Stimulated activated naive B cell treated with anti-CD40 and anti-IgM and Interleukin-4, amounts not matched to agents 10 μg/mL and 1 μg/mL and 100 μg/mL, for 72 hours (primary cell): ENCODE measurements at places on chromosomes 3 and 15.

GRCh38 chr15:56425976-56426375 lies 39.0 kb downstream of the MNS1 start:
- no peak for DNase-seq

GRCh38 chr3:50303013-50303815 lies at the start of gene HYAL1:
TSS of gene HYAL1 (minus strand) at chr3:50303574. CDS start at chr3:50302956, 618 bp downstream.
- DNase-seq, result no peak

- no peak for DNase-seq
Observed at GRCh38 chr15:64267331-64267973, 88.5 kb downstream of the CSNK1G1 start.

GRCh38 chr3:12454816-12455121 lies 29.5 kb upstream of the TSEN2 start:
- DNase-seq, result no peak

- DNase-seq, result no peak
Observed at GRCh38 chr3:74661672-74662071, 47.2 kb upstream of the CNTN3 start.

DNA sequence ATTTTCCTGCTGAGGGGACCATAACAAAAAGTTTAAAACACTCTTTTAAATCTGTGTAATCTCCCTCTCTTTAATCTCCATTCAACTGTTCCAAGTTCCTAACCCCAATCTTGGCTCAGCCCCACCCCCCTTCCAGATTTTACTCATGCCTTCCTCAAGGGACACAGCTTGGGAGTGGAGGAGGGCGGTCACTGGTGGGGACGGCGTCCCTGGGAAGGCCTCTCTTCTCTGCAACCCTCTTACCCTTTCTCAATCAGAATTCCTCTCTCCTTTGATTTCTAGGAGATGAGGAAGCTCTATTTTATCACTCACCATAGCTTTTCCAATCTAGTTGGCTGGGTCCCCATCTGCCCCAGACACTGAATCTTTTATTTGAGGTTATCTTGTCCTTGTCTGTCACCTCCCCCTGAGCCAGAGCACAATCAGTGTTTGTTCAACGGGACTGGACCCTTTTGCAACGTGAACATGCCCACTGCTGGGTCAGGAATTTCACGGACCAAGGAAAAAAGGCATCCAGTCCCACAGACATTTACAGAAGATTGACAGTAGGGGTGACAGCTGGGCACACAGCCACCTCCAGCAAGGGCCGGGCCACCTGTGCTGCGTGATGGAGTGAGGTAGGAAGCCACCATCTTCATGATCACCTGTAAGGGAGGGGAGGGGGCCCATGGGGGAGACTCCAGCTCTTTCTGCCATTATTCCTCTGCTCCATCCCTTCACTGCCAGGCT lies 84.0 kb upstream of the HERC1 start:
- DNase-seq, result no peak

GRCh38 chr3:45003859-45004258 lies 22.2 kb upstream of the CLEC3B start:
- no peak for DNase-seq

GRCh38 chr15:100648951-100649350 lies 46.6 kb downstream of the ASB7 start:
- DNase-seq, result no peak

- no peak for DNase-seq
Observed at GRCh38 chr3:54349231-54349652, 226.9 kb downstream of the CACNA2D3 start.

DNA sequence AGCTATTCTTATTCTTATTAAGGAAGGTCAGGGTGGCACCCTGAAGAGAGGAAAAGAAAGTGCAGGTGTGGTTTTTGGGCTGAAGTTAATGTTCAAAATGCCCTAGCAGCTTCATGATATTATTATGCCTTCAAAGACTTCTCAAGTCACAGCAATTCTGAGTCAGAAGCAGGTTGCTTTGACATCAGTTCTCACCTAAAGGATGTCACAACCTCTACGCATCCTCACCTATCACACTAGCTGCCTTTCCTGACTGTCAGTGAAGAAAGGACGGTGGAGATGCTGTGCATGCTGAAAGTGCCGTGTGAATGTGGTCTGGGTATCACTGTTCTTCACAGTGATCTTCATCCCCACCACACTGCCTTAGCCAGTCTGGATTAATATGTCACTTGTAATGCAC lies 49.6 kb downstream of the NPTN start:
- no peak for DNase-seq
